Regular cardiac myocyte (primary cell): ENCODE measurements at places on chromosomes 16 and 17. TPM values are rescaled to one million over a fixed set of nuclear protein-coding genes. Genes with fewer than 3 reads are reported as not detected.

Gene TRIM65
- 13.5 and 17.6 TPM in 2 replicates for total RNA-seq

Gene BCL6B
- 0.19 and 0.56 TPM in 2 replicates for total RNA-seq

Gene ABCA10
- 0.77 and 3.9 TPM in 2 replicates for total RNA-seq

Gene CCL8
- 0.56 TPM in 1 of 2 replicates, not detected in the other for total RNA-seq

Gene GPR179
- total RNA-seq = under 0.01 TPM in 1 of 2 replicates, not detected in the other

Gene MRTFB
- total RNA-seq = 4.2 and 5.9 TPM in 2 replicates
